RCC 7860 (cell line): ENCODE measurements at places on chromosomes 7 and 10.
A peak's percentile ranks its signal among the peaks of the same experiment; 100 is the strongest.

GRCh38 chr7:44761207-44762161 is 12.8 kb downstream of the ZMIZ2 start:
- DNase-seq = no peak

GRCh38 chr10:44198780-44199097 is 186.2 kb downstream of the CXCL12 start:
- no peak for DNase-seq

GRCh38 chr10:21060626-21061025 is 163.5 kb upstream of the NEBL start:
- no peak for DNase-seq

DNA sequence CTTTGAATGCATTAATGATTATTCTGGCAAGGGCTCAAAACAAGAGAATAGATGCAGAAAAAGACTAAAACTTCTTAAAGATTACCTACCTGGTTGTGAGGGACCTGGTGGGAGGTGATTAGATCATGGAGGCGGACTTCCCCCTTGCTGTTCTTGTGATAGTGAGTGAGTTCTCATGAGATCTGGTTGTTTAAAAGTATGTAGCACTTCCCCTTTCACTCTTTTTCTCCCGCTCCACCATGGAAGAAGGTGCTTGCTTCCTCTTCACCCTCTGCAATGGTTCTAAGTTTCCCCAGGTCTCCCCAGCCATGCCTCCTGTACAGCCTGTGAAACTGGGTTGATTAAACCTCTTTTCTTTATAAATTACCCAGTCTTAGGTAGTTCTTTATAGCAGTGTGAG is 226.6 kb downstream of the ARHGAP12 start:
- no peak for DNase-seq

DNA sequence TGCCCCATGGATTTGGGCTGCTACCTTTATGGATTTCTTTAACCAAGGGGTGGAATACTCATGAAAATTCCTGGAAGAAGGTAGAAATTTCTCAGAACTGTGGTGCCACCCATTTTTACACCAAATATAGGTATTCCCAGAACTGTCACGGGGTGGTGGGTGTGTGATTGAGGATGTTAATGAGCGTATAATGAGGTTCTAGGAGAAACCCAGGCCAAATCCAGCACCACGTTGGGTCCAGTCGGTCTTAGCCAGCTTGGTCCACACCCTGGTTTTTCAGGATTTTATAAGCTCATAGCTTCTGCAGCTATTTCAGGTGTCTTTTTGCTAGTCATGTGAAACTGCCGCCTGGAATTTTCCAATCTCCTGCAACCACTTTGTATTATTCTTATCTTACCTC is 83.3 kb downstream of the HECW1 start:
- DNase-seq = no peak

DNA sequence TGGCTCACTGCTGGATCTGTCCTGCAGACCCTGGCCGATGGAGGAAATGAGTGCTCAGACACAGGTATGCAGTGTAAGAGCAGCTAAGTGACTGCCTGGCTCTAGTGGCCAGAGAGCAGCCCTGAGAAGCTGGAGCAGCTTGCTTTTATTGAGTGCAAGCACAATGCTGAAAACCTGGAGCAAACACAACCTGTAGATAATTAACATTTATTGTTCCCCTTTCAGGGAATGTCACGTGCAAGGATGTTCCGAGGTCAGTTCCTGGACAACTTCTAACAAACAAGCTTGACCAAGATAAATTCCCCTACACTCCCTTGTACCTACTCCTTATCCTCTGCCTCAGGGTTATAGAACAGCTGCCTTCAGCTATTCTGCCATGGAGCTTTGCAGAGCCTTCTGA is 31.3 kb downstream of the DDC start:
- peak; percentile 9 for DNase-seq

DNA sequence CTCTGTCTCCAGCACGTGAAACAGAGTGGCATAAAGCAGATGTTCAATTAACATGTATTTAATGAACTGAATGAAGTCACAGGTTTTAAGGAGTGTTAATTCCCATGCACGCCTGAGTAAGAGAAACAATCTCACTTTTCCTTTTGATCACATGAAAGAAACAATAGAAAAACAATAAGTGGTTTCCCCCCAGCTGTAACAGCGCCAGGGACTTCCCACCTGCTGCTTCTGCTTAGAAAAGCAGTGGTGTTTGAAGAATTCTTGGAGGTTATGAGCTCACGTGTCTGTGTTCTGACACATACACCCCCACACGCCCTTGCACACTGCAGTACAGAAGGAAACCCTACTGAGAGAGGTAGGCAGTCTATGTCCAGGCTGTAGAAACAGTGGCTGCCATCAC is 51.3 kb upstream of the FRMD4A start:
- peak; percentile 86 for DNase-seq

DNA sequence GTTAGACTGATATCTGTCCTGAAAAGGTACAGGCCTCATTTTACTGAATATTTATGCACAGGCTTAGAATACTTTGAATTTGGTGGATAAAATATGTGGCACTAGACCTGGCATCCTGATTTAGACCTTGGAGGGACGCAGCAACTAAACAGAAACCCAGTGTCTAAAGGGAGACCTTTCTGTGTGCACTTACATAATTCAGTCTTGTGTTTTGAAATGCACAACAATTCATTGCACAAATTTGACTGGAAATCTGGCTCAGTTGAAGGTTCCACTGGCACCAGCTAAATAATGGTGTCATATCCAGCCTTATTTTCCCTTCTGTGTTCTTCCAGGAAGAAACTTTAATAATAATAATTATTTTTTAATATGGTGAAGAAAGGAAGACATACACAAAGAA is 142.1 kb downstream of the SND1 start:
- no peak for DNase-seq

DNA sequence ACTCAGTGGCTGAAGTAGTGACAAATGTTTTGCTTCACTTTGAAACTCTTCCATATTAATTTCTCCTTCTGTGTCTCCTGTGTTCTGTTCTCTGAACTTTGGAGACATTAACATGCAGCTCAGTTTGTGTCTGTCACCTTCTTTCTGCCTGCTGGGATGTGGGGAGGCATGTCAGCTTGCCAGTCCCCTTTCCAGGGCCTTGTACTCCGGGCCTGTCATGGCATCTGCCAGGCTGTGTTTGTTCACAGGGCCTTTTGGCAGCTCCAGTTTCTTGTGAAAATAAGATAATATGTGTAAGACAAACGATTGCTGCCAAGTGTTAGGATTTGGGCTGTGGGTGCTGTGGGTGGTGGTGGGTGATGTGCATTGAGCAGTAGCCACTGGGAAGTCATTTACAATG is 76.1 kb upstream of the ELMO1 start:
- no peak for DNase-seq

GRCh38 chr7:10315881-10316280 is 657.8 kb upstream of the PHF14 start:
- DNase-seq = no peak

DNA sequence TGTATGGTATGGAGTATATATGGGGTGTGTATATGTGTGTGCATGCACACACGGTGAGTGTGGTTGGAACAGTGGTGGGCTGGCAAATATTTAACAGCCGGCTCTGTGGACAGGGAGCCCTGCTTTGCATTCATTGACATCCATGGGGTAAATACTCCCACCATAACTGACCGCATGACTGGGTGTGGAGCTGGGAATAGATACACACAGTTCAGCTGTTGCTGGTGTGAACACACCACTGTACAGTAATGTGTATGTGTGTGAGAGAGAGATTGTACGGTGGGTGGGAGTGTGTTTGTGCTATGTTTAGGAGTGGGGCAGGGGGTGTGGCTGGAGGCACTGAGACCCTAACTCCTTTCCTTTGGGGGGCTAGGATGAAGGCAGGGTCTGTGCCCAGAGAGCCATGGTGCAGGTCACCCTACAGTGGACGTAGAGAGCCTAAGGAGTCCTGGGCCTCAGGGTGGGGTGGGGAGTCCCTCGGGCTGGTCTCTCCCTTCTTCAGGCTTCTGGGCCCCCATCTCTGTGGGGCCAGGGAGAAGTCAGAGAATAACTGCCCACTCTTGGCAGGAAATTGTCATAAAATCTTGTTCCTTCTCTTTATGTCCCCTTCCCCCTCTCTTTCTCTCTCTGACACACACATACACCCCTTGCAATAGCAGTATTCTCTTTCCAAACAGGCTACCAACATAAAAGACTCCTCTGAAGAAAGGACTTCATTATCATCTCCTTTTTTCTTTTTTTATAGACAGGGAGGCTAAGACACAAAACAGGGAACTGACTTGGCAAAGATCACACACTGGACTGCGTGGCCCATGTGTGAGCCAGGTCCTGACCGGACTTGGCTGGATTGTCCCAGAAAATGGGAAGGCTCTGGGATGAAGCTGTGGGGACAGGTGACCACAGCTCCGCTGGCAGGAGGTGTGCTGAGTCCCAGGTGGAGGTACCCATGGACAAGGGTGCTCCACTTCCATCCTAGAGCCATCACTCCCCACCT is 3.2 kb downstream of the SFRP5 start:
- DNase-seq = no peak

GRCh38 chr7:99476107-99476506 is 3.4 kb downstream of the ZNF789 start:
- no peak for DNase-seq

- no peak for DNase-seq
These were observed 27.0 kb downstream of the CDK6 start for GRCh38 chr7:92809397-92809759.

- DNase-seq = no peak
These were observed 415.1 kb downstream of the GFRA1 start for GRCh38 chr10:115857856-115858255.

GRCh38 chr10:105965141-105965540 is 1199.4 kb downstream of the SORCS1 start:
- no peak for DNase-seq

DNA sequence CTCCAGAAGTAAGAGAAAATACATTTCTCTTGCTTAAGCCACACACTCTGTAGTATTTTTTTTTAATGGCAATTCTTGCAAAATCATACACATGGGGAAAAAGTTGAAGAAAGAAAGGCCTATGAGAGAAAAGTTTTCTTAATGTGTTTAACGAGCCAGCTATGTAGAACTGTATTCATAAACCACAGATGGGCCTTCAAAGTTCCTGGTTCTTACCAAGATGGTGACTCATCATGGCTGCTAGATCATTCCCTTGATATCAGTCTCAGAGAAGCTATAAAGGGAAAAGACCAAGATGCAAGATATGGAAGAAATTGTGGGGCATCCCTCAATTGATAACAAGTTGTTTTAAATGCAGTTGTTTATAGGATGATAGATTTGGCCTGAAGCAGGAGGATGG is 992.7 kb upstream of the MBL2 start:
- peak; percentile 55 for DNase-seq

DNA sequence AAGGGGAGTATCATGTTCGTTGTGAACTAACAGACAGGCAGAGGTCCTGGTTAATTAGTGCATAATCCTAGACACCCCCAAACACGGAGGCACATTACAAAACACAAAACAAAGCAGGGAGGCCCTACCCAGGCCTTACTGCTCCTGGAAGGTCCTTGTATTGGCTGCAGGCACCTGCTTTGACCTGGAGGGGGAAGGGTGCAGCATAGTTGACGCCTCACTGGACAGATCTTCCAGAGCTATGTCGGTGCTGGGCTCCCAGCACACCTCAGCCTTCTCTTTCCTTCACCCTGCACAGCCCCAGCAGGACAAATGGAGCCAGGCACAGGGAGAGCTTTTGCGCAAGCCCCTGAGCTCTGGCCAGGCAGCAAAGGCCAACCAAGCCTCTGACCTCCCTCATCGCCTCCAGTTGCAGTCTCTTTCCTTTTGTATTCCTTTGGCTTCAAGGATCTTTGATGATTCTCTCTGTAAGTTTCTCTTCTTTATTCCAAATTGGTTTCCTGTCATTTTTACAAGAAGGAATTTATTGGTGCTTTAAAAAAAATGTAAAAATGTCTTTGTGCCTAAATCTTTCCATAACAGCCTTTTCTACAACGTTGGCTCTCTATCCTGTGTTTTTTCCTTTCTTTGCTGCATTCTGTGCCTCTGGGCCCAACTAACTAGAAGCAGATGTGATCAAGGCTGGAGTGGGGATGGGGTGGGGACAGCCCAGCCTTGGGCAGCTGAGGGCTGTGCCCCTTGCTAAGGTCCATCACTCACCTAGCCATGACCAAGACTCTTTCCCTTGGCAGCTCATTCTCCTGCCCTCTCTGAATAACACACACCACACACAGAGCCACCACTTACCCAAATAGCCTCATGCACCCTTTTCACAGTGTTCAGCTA is 317.1 kb upstream of the NPVF start:
- DNase-seq = no peak

GRCh38 chr7:78576236-78576635 is 777.7 kb downstream of the PHTF2 start:
- DNase-seq = no peak

- no peak for DNase-seq
These were observed 3.5 kb upstream of the TCAF1 start for GRCh38 chr7:143905509-143905908.

GRCh38 chr10:6537770-6538169 is 42.3 kb downstream of the PRKCQ start:
- no peak for DNase-seq

DNA sequence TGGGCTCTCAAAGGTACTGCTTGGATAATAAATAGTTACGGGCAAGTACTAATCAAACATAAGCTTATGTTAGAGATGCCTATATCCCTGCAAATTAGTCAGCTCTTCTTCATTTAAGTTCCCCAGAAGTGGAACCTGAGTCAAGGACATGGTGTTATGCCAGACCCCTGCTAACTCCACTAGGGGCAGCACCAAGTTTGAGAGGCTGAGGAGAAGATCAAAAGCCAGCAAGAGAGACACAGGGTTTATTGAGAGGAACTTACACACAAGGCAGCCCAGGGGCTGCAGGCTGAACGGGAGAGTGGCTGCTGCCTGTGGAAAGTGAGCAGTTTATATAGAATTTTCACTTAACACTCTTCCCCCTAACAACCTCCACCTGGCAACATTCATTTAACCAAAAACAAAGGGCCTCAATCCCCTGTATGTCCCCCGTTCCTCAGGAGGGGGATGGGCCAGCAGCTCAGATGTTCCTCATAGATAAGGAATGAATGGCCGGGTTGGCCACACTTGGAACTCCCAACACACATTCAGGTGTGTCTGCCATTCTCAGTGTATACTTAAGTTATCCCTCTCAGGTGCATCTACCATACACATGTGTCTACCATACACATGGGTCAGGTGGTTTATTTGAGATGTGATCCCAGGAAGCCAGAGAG is 62.6 kb upstream of the GHITM start:
- DNase-seq = no peak

- DNase-seq = no peak
These were observed 1.5 kb downstream of the CRPPA start for GRCh38 chr7:16419859-16420258.

DNA sequence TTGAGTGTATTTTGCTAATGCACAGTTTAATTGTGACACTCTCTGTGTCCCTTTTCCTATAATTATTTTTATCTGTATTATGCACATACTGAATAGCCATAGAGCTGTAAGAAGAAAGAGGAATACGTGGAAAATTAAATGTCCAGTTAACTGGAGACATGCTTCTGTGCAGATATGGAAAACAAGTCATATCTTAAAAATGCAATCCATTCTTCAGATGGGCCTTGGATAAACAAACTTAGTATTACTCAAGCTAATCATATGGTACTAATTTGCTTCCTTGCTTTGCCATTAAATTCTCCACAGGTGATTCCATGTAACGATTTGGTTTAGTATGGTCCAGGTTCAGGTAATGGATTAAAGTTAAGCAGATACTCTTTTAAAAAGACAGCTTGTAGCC is 201.2 kb upstream of the CELF2 start:
- no peak for DNase-seq
